ENCODE measurements at places on chromosomes 11 and 22.

DNA sequence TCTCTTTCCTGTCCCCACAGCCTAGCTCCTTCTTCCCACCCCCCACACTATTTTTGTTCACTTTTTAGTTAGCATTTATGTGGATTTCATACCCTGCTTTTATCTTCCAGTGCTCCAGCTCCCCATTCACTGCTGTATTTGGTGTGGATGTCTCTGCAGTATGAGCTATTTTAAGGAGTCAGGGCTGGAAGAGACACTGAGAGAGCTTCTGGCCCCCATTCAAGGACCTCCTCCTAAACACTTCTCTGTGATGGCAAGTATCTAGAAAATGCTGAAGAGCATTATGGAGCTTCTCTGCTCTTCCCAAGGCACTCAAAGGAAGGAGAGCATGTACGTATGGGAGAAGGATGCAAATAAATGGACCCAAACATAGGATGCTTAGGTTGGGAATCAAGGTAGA lies 79.5 kb downstream of the RAB30 start:
- no peak for DNase-seq

DNA sequence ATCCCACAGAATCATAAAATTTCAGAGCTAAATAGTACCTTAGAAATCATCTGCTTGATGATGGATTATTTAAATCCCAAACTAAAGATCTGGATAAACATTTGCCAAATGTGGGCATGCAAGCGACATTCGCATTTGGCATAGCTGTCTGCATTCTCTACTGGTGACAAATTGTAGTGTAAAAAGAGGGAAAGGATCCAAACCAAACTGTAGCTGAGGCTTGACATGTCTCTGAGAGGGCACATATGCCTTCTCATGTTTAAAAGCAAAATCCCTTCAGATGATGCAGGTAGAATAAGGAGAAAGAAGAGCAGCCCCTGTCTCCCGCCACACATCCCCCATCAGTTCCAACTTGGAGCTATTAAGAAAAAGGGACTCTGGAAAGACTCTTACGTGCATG lies 257.5 kb upstream of the MTNR1B start:
- DNase-seq = no peak

- DNase-seq = no peak
Observed at GRCh38 chr11:130243816-130244215, 70.9 kb downstream of the ZBTB44 start.

DNA sequence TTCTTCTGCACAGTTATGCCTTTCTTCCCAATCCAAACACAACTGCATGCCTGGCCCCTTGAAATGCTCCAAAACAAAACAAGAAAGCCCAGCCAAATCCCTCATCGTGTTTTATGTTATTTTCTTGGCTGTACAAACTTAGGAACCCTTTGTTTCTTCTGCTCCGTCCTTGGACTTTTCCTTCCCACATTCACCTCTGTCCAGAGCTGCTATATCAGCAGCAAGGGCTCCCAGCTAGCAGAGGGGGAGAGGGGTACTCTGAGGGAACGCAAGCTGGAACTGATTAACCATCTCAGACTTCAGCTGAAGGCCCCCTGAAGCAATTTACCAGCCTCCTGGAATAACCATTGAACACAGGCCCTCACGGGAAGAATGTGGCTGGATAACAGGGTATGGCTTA lies 214.7 kb downstream of the TENM4 start:
- DNase-seq = no peak

GRCh38 chr11:123292647-123293046 lies 97.6 kb upstream of the CLMP start:
- DNase-seq = no peak

GRCh38 chr11:3049430-3050243 lies 7.6 kb downstream of the CARS1 start:
- peak; percentile 87 for DNase-seq

GRCh38 chr11:2488004-2488403 lies 43.2 kb downstream of the KCNQ1 start:
- no peak for DNase-seq

DNA sequence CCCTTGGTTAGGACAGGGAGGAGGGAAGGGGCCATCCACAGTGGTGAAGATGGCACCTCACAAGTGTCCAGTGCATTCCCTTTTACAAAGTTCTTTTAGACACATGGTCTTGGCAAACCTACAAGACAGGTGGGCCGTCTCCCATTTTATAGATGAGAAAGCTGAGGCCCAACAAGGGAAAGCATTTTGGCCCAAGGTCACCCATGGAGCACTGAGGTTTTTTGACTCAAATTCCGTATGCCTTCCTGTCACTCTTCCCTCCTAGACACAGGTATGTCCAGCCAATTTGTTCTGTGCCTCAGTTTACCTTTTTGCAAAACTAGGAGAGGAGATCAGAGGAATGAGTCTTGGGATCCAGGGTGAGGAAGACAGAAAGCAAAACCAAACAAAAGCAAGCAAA lies 1.2 kb downstream of the C1QTNF4 start:
- no peak for DNase-seq

GRCh38 chr22:19546680-19547079 lies 22.5 kb upstream of the CLDN5 start:
- no peak for DNase-seq

DNA sequence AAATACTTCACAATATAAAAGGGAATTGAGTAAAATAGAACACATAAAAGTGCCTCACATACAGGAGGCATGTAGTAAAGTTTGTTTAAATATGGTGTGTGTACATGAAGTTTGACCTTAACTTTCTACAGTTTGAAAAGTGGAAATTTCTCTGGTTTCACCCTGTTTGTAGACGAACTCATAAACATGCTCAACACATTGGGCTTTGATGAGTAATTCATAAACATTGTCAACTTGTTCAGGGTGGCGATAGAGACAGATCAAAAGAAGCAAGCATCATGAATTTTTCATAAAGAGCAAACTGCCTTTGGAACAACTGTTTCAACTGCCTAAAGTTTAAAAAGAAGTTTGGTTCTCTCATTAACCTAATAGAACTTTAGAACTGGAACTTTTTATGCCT lies 9.1 kb downstream of the SLN start:
- no peak for DNase-seq

DNA sequence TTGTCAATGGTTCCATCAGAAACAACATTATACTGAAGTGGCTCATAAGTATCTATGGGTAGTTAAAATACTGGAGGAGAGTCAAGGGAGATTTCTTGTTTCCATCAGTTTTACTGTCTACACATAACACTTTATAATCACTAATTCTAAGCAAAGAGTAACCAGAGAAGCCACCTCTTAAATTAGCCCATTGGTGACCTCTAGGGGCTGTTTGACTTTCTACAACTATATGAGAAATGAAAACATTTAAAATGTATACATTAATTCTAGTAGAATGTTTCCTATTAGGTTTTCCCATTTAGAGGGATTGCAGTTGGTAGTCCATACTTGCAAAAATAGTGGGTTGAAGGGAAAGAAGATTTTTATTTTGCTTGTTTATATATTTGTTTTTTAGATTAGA lies 504.3 kb downstream of the FAM181B start:
- no peak for DNase-seq
